ENCODE measurements at places on chromosomes 2 and 18.

DNA sequence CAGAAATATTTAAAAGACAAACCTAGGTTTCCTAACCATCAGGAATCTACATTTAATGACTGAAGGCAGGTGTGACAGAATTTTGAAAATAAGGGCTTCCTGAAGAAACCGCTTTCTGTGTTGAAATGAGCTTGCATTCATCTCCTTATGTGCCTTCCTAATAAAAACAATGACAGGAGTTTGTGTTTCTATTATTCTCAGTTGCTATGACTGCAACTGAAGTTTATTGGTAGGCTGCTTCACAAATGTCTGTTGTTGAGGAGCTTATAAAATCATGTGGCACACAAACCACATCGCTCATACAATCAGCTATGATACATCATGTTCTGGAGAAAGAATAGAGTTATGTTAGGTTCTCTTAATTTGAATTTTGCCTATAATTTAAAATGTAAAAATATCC, 362.7 kb upstream of the SLC8A1 start:
- DNase-seq, result no peak

DNA sequence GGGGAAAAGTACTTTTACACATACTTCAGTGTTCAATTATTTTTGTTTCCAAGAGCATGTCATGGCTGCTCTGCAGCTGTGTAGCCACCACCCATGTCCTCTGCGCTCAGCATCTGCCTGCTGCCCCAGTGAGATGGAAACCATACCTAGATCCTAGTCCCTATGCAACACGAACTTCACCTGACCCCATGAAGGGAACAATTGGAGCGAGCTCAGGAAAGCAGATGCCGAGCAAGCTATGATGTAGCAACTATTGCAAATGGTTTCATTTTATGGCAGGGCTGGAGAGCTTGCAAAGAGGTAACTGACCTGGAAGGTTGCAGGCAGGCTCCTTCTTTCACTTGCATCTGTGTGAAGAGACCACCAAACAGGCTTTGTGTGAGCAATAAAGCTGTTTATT, 1.3 kb upstream of the CCDC141 start:
- no peak for DNase-seq

- DNase-seq, result no peak
Observed at GRCh38 chr18:45962461-45962860, 4.7 kb downstream of the EPG5 start.

- no peak for DNase-seq
Observed at GRCh38 chr2:104678181-104678580, 175.7 kb upstream of the POU3F3 start.

GRCh38 chr2:69798290-69798908, 31.1 kb upstream of the GMCL1 start:
- no peak for DNase-seq

DNA sequence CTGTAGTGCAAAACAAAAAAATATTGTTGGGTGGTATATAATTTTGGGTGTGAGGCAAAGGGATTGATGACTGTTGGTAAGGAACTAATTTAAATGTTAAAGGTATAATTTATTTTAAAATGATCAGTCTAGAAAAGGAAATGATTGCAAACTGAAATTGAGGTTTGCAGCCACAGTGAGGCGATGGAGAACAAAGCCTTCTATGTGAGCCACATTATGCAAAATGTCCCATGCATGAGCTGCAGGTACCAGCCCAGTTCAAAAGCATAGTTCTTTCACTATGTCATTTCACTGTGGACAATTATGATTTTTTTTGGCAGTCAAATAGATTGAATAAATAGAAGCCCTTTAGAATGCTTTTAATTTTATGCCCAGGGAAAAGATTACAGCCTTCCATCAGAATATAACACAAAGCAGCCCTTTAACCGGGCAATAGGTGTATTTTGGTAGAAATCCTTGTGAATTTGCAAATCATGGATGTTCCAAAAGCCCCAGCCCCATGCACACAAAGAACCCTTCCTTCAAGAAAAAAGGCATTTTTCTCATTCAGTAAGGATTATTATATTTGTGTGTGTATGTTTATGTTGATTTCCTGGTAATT, 1.7 kb downstream of the MAP2 start:
- DNase-seq, result peak; percentile 82

DNA sequence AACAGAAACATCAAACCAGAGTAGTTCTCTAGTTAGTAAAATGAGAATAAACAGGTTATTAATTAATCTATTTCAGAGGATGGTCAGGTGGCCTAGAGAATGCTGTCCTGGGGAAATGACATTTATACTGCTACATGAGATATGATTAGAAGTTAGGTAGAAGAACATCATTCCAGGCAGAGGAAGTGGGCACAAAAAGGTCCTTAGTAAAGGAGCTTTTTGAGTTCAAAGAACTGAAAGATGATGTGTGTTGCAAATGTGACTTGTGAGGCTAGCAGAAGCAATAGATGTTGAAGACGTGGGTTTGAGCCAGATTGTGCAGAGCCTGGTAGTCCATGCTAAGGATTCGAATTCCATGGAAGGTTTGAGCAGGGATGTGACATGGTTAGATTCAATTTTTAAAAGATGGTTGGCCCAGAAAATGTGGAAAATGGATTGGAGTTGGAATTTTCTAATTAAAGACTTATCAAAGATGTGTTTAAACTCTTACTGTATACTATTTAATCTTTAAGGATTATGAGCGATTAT, 34.2 kb downstream of the RAB10 start:
- DNase-seq, result no peak

GRCh38 chr18:39938676-39939608, 2016.1 kb upstream of the PIK3C3 start:
- no peak for DNase-seq

- DNase-seq, result peak; percentile 0
Observed at GRCh38 chr2:128504246-128505149, 185.8 kb upstream of the HS6ST1 start.

DNA sequence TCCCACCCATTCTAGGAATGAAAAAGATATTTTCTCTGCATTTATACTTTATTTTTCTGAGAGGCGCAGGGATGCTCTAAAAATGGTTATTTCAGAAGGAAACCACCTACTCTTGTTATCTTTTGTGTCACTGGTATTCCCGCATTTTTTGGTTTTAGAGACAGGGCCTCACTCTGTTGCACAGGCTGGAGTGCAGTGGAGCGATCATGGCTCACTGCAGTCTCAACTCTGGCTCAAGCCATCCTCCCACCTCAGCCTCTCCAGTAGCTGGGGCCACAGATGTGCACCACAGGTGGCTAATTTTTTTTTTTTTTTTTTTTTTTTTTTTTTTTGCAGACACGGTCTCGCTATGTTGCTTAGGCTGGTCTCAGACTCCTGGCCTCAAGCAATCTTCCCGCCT, 135.9 kb downstream of the NCK2 start:
- no peak for DNase-seq

DNA sequence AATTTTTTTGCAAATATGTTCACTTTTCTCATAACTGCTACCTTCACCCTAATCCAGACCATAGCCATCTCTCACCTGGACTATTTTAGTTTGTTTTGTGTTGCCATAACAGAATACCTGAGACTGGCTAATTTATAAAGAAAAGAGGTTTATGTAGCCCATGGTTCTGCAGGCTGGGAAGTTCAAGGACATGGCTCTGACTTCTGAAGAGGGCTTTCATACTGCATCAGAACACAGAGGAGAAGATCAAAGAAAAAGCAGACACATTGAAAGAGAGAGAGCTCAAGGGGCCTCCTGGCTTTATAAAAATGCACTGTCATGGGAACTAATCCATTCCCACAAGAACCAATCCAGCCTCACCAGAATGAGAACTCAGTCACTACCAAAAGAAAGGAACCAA, 25.0 kb upstream of the DDX18 start:
- no peak for DNase-seq

DNA sequence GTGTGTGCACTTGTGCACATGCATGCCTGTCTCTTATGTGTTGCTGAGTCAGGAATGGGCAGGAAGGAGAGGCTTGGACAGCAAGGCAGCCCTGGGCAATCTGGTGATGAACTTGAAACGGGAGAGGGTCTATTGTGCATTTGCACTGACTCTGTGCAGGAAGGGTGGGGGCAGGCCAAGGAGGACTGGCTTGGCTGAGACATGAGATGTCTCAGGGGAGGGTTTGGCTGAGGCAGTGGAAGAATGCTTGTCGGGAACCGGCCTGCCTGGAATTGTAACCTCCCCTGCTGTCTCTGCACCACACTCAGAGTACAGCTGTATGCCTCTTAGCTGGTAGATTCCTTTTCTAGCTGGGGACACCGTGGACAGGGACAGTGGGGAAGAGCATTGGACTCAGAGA, 176.1 kb upstream of the TNP1 start:
- DNase-seq, result no peak

GRCh38 chr18:9001209-9001608, 101.3 kb upstream of the NDUFV2 start:
- DNase-seq, result no peak

DNA sequence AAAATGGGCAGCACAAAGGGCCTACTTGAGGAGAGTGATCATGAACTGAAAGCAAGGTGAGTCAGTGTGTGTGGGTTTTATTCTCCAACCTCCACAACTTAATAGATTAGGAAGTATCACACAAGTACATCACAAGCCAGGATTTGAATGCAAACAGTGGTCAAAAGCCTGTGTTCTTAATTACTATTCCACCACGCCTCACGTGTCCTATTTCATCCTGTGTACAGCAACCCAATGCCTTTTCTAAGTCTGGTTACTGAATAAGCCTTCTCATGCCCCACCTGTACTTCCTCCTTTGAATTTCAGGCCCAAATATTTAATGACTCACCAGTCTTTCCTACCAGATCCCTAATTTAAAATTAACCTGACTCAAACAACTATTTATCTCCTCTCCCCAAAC, 755.7 kb upstream of the SLC8A1 start:
- DNase-seq, result peak; percentile 20

DNA sequence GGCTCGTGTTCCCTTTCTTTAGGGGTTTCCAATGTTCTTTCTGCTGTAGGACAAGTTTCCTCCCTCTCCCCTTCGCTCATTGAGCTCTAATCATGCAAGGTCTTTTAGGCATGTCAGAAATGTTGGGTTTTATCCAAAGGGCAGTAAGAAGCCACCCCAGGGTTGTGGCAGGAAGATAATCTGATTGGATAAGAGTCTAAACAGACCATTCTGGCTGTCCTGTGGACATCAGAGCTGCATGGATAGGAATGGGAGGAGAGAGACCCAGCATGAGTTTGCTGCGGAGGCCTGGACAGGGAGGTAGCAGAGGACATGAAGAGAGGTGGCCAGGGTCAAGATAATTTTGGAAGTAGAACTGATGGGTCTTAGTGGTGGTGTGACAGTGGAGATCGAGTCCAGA, 88.2 kb downstream of the ACKR3 start:
- no peak for DNase-seq

DNA sequence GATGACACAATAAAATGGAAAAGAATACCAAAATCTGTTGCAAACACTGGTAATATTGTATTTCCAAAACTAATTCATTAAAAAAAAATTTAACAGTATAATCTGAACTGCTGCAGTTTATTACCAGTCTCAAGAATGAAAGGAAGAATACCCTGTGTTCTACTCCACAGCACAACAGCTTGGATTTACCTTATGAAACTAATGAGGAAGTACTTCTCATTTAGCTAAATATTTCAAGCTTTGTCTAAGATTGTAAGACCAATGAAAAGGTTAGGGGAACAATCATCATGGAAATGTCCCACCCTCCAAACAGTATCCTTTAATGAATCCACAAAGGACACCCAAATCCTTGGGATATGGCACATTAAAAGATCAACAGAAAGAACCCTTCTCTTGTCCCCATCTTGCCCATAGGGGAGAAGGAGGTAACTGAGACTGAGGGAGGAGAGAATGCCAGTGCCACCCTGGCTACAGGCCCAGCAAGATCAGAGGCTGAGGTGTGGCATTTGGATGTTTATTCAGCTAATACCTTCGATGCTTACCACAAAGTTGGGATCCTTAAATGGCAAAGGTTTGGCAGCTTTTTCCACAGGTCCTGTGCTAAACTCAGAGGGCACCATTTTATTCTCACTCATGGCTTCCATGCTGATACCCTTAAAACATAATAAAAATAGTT, 17.7 kb downstream of the INO80C start:
- DNase-seq, result no peak

GRCh38 chr18:61308795-61309393, 24.3 kb upstream of the CDH20 start:
- no peak for DNase-seq

- no peak for DNase-seq
Observed at GRCh38 chr18:70058916-70059315, 111.2 kb upstream of the CD226 start.

DNA sequence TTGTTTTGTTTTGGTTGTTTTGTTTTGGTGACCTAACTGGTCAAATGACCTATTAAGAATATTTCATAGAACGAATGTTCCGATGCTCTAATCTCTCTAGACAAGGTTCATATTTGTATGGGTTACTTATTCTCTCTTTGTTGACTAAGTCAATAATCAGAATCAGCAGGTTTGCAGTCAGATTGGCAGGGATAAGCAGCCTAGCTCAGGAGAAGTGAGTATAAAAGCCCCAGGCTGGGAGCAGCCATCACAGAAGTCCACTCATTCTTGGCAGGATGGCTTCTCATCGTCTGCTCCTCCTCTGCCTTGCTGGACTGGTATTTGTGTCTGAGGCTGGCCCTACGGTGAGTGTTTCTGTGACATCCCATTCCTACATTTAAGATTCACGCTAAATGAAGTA, at the start of gene TTR:
TSS of gene TTR (plus strand) at position 250 of the 400 bp plus-strand sequence. CDS start at position 276, 26 bp downstream.
- no peak for DNase-seq

DNA sequence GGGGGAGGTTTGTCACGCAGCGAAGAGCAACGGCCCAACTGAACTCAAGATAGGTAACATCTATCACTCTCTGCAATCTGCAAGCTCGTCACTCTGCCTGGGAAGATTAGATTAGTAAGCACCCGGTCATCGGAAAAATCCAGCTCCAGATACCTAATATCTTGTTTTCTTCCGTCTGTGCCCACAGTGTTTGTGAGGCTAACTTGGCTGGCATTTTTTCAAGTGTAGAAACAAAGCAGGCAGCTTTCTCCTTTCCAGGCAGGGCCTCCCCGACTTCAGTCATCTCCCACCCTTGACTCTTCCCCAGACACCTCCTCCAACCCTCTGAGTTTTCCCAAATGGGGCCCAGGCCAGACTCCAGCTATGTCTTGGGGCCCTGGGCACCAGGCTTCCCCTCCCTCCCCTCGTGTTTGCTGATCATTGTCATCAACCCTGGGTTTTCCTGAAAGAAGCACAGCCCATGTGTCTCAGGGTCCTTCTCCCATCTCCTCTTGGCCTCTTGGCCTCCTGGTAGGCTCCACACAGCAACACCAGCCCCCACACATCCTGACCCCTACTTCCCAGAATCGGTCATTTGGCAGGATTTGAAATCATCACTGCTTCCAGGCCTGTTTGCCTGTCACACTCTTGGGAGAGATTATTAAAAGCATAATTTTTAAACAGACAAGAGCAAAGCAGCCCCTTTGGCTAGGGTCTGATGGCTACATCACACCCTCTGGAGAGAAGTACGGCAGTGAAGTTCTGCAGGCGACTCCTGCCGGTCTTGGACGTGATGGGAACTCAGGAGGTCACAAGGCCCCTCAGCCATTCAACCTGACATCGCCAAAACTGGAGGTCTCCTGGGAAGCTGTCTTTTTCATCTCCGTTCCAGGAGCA, 144.9 kb upstream of the ID2 start:
- no peak for DNase-seq

All from NCI-H2081 (cell line).